ENCODE measurements at places on chromosomes 3 and 15.

DNA sequence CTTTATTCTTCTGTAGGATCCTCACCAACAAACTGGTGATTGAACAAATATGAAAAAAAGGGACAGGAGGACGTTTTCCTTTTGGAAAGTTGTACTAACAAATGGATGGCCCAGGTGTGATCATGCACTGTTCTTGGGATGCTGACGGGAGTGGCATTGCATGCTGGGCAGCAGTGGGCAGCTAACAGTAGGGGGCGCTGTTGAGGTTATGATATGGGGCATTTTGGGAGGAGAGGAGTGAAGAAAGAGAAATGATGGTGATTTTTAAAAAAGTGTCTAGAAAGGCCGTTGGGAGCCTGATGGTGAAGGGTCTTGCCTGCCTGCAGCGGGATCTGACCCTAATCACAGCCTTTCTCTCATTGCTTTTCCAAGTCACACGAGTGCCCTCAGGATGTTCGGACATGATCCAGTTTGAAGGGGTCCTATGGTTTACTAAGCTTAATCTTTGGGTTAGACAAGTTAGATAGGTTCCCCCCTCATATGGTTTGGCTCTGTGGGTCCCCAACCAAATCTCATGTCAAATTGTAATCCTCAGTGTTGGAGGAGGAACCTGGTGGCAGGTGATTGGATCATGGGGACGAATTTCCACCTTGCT, 46.2 kb upstream of the PRTG start:
- peak; percentile 16 for DNase-seq

DNA sequence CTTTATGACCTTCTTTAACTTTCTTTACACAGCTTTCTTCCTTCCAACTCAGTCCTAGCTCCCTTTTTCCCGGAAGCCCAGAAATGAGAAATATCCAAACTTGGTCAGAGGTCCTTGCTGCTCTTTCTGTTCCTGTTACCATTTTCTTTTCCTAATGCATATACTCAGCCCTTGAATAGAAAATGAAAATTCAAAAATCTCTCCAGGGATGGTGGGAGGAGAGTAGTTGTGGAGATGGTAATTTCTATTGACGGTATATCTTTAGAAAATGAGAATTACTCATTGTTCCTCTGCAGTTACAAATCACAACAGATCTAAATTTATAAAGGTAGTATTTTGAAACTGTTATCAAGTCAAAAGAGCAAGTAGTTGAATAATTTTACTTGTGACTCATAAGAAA, 255.1 kb downstream of the NEK10 start:
- no peak for DNase-seq

DNA sequence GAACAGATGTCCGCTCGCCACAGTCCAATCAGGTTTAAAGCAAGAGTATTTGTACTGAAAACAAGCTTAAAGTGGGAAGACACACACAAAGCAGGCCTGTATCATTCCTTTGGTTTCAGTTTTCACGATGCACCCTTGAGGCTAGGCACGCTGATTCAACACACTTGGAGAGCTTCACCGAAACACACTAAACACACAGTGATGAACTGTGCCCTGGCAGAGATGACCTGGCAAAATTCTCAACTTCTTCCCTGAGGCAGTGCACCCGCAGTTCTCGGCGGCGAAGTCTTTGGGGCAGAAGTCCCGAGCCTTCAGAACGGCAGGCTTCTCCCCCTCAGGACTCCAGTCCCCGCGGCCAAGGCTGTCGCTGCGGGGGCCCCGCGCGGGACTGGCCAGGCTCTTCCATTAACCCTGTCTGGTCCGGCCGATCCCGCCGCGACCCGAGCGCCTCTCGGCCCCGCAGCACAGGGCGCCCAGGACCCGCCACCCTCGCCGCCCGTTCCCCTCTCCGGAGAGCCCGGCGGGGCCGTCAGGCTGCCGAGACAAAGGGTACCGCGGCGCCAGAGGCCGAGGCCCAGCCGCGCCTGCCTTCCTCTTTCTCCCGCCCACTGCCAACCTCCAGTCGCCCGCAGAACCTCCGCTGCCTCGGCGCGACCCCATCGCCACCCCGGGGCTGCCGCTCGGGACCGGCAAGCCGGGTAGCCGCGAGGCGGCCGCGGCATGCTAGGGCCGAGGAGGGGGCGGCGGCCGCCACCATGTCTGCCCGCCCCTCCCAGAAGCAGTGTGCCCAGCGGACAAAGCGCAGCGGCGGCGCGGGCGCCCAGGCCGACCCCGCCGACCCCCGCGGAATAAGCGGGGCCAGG, 792 bp downstream of the GABPB1 start:
- DNase-seq, result peak; percentile 91

DNA sequence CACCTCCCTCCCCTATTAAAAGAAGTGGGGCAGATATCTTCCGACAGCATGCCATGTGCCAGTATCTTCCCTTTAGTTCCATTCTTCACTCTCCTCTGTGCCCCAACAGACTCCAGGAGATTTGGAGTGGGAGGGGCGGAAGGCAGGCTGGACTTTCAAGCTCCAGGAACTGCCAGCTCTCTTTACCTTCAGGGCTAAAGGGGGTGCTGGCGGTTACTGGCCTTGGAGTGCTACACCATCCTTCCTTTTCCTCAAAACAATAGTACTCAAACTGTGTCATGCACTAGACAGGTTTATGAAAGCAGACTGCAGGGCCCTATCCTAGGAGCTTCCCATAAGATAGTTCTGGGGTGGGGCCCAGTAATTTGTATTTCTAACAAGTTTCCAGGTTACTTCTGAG, 6.0 kb downstream of the LINS1 start:
- no peak for DNase-seq

GRCh38 chr3:140850210-140850955, 91.3 kb upstream of the SLC25A36 start:
- no peak for DNase-seq

- DNase-seq, result no peak
These were observed 40.4 kb downstream of the ABTB1 start for GRCh38 chr3:127712881-127713771.

GRCh38 chr3:194761384-194761783, 75.7 kb downstream of the FAM43A start:
- DNase-seq, result no peak

GRCh38 chr15:52680041-52680391, 828 bp upstream of the ATOSA start:
- DNase-seq, result peak; percentile 38

DNA sequence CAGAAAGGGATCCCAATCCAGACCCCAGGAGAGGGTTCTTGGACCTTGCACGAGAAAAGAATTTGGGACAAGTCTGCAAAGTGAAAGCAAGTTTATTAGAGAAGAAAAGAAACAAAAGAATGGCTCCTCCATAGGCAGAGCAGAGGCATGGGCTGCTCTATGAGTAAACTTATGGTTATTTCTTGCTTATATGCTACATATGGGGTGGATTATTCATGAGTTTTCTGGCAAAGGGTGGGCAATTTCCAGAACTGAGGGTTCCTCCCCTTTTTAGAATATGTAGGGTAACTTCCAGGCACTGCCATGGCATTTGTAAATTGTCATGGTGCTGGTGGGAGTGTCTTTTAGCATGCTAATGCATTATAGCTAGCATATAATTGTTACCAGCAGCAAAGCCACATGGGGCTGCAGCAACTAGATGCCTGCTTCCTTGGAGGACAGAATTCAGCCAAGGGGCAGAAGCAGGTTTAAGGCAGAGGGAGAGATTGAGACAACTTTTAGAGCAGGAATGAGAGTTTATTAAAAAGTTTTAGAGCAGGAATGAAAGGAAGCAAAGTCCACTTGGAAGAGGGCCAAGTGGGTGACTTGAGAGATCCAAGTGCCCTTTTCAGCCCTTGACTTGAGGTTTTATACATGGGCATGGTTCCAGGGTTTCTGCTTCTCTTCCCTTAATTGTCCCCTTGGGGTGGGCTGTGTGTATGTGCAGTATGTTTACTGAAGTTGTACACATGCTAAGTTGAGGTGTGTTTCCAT, 41.3 kb downstream of the METTL6 start:
- no peak for DNase-seq

DNA sequence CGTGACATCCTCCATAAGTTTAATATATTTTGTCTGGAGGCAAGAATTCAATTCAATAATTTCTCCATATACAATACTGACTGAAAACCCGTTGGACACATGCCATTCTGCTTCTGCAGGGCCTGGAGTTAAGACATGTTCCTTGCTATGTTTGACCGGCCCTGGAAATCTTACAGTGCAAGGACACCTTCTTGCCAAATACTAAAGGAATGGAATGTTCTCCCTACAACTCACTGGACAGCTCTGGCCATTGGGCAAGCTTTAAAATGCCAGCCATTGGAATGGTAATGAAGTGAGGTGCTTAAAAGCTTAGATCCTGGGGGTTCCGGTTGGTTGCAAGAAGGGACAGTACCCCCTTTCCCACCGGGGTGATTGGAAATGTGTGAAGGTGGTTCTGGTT, 329.8 kb upstream of the PROK2 start:
- DNase-seq, result no peak

DNA sequence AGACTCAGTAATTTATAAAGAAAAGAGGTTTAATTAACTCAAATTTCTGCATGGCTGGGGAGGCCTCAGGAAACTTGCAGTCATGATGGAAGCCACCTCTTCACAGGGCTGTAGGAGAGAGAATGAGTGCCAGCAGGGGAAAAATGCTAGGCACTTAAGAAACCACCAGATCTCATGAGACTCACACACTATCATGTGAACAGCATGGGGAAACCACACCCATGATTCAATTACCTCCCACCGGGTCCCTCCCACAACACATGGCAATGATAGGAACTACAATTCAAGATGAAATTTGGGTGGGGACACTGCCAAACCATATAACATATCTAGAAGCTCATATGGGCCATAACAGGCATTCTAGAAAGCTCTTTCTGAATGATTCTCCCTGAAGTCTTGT, 190.3 kb downstream of the WNT5A start:
- DNase-seq, result peak; percentile 76

GRCh38 chr3:46208167-46208704, at the start of gene CCR1:
Gene CCR1, minus strand, starts transcription at chr3:46208313. Its CDS starts 4,000 bp downstream, at chr3:46204313.
- peak; percentile 65 for DNase-seq

DNA sequence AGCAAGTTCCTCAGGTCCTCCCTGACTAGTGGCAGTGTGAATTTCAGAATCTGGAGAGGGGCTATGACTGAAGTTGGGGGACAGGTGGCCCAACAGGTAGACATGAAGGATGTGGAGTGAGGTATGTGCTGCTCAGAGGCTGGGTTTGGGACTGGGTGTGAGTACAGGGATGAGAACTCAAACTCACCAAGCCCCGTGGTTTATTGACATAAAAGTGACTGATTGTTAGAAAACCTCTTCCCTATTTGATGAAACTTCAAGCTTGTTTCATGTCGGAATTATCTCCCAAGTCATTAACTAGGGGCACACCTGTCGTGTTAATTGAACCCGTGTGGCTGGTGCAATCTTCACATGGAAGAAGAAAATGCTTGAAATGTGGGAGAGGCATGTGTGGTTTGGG, 27.1 kb downstream of the FGD5 start:
- no peak for DNase-seq

DNA sequence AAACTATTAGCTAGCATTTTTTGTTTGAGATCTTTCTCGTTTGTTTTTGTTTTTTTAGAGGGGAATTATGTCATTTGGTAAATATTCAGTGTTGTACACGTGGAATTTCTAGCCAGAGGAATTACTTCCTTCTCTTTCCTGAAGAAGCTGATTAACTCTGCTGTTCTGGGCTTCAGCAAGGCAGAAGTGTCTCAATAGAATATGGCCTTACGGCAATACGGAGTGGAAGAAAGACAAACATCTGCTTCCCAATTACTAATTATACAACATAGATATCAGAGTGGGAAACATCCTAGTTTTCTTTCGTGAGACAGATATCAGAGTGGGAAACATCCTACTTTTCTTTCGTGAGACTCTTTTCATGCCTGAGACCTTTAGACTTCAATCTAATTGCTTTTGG, 11.9 kb downstream of the P3H2 start:
- no peak for DNase-seq

GRCh38 chr15:78065973-78066946, 11.3 kb downstream of the TBC1D2B start:
- DNase-seq, result no peak

- DNase-seq, result peak; percentile 51
These were observed 13.6 kb downstream of the TMOD3 start for GRCh38 chr15:51842852-51843737.

- peak; percentile 93 for DNase-seq
These were observed 520.4 kb upstream of the MDFIC2 start for GRCh38 chr3:70832834-70833205.

GRCh38 chr3:71416876-71417275, 166.7 kb downstream of the FOXP1 start:
- DNase-seq, result no peak

DNA sequence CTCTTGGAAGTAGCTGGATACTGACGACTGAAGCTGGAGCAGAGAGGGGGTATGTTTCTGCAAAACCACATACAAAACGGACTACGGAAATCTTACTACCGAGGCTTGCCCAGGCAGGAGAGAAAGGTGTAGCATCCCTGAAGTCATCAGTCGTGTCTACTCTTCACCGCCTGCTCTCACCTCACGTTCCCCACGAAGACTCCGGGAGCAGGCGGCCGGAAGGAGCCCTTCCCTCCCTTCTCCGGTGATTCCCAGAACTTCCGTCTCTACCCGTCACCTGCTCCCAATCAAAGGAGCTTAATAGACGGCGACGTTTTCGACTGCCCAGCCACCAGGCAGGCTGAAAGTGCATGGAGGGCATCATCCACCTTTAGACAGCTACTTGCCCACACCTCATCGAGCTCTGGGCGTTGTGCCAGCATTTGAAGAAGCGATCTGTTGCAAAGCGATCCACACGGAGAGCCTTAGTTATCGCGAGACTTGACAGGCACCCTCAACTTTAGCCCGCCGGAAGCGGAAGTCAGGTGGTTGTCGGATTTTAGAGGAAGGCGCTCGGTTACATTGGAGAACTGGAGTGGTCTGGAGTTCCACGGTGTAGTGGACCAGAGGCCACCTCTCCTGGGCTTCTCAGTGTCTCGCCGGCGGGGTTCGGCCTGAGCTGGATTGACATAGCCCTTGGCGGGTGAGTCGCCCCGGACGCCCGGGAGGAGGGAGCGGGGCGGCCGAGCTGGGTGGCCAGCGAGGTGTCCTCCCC, at the start of gene RAMAC:
TSS of gene RAMAC (plus strand) at position 523 of the 754 bp plus-strand sequence. CDS start 2,809 bp downstream, outside the sequence.
- peak; percentile 94 for DNase-seq

GRCh38 chr3:31343075-31343474, 189.7 kb upstream of the STT3B start:
- peak; percentile 59 for DNase-seq

DNA sequence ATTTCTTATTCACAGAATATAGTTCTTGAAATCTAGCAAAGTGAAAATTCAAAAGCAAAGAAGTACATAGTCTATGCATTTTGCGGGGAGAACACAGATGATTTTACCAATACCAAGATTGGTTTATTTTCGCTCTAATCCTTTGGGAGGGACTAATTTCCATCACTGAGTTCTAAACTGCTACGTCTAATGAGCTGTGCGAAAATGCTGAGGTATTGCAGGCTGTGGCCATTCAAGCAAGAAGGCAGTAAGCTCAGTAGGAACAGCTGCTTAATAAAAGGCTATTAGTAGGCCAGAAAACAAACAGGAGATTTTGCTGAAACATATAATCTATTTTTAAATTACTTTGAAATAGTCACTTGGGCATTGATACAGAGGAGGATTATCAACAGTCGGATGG, 379.0 kb downstream of the CNTN4 start:
- no peak for DNase-seq

DNA sequence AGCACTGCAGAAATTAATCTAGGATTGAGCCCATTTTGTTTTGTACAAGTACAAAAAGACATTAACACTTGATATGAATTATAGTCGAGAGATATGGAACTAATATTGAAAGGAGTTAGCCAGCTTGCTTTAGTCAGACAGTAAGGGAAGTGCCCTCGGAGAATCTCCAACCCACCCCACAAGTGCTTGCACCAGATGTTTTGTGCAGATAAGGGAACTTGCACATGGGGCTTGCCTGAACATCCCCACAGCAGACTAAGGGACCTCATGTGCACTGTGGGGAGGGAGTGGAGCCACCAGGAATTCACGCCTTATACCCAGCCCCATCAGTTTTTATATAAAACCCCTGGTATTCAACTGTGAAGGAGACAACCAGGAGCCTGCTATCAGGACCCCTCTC, 122.3 kb downstream of the EFHB start:
- no peak for DNase-seq
